ENCODE measurements at places on chromosomes 1 and 21. TPM values are rescaled to one million over a fixed set of nuclear protein-coding genes. Genes with fewer than 3 reads are reported as not detected.

The TMEM82 gene
- not detected for polyA plus RNA-seq

The MYOG gene
- 598 TPM for polyA plus RNA-seq

- peak; percentile 30 for DNase-seq
These were observed 716.9 kb downstream of the ADGRL2 start for GRCh38 chr1:82517586-82517985.

- DNase-seq: no peak
These were observed 89.2 kb upstream of the WNT4 start for GRCh38 chr1:22231995-22232690.

DNA sequence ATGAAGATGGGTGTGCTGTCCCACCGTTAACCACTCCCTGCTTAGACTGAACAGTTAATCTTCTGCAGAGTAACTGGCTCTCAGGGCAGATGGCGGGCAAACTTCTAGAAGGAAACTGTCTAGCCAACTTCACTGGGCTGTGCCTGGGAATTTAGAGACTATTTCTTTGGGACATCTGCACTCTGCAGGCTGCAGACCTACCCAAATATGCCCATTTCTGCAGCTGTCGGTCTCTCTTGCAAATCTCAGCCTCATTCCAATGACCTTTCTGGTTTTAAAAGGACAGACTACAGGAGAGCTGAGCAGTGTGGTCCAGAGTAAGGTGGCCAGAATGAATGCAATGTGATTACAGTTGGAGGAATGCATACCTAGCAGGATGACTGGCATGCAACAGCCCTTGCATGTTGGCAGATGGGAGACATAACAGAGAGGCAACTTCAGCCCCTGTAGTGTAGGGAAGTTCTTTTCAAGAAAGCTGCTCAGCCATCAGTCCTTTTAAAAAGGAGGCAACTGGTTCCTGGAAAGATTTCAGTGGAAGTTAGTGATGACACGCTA is 26.3 kb upstream of the IL20 start:
- DNase-seq: no peak

- DNase-seq: no peak
These were observed 2.1 kb downstream of the PLEKHG5 start for GRCh38 chr1:6489383-6489765.

GRCh38 chr1:195831789-195832188 is 776.5 kb downstream of the KCNT2 start:
- no peak for DNase-seq

DNA sequence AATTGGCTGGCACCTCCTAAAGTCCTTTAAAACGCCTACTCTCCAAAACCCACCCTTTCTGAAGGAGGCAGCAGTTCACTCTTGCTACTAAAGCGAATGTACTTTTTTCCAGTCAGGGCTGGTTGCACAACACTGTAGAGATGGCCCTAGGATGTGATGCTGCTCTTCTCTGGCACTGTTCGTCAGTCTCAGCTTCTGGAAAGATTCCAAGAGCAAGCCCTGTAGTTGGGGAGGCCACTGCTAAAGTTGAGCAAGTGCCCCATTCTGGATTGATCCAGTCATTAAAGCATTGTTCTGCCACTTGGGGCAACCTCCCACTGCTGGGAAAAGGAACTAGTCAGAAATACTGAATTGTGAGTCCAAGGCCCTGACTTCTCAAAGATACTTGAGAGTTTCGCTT is 28.5 kb upstream of the KCNQ4 start:
- DNase-seq: no peak

DNA sequence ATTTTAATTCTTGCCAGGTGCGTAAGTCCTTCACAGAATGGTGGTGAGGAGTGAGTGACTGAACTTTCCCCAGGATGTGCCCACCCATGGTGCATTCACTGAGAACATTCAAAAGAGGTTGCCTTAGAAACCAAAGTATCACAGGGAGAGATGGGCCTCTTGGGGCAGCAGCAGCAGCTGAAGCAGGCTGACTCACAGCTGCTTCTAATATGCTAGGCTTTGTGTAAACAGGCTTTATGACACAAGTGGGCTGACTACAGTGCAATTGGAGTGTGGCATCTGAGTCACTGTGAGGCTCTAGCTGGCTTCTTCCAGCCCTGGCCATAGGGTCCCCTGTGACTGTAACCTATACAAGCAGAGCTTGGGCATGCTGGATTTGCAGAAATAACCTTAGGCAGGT is 12.6 kb downstream of the PIGP start:
- DNase-seq: peak; percentile 64
